AG04449 (cell line): ENCODE measurements at places on chromosomes 7 and 10.

GRCh38 chr7:19572566-19572965 lies 136.3 kb downstream of the POLR1F start:
- no peak for DNase-seq

GRCh38 chr10:132061030-132061429 lies 4.7 kb upstream of the JAKMIP3 start:
- no peak for DNase-seq

- DNase-seq: peak; percentile 77
Observed at GRCh38 chr10:89392974-89393373, 551 bp downstream of the IFIT1 start.

- no peak for DNase-seq
Observed at GRCh38 chr10:97372233-97372875, 28.8 kb downstream of the RRP12 start.

DNA sequence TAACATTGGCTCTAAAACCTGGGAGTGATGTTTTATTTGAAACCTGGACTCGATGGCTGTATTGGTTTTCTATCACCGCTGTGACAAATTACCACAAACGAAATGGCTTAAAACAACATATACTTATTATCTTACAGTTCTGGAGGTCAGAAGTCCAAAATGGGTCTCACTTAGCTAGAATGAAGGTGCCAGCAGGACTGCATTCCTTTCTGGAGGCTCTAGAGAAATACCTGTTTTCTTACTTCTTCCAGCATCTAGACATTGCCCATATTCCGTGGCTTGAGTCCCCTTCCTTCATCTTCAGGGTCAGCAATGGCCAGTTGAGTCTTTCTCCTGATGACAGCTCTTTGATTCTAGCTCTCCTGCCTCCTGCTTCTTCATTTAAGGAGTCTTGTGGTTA lies 44.3 kb upstream of the STEAP1B start:
- DNase-seq: no peak

DNA sequence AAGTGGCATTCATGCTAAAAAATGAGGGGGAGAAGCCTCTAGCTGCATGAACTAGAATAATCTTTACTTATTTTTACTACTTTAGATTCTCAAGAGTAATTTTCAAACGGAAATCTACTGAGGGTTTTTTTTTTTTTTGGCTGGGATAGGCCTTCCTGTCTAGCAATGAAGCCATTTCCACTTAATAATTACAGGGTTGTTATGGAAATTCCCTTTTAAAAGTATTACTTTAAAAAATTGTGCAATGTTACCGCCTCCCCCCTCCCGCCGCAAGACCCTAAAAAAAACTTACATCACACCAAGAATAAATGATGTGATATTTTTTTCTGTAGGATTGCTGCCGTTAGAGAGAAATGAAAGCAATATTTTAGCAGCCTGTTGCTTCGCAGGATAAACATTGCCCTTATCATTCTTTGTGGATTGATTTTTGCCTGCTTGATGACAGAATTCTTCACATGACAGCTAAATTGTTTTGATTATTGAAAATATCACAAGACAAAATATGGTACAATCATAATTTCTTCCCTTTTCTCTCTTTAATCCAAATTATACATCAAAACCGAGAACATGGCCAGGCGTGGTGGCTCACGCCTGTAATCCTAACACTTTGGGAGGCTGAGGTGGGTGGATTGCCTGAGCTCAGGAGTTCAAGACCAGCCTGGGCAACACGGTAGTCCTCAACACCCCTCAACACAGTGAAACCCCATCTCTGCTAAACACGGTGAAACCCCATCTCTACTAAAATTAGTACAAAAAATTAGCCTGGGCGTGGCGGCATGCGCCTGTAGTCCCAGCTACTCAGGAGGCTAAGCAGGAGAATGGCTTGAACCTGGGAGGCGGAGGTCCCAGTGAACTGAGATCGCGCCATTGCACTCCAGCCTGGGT lies 32.8 kb downstream of the ARL4A start:
- DNase-seq: no peak

DNA sequence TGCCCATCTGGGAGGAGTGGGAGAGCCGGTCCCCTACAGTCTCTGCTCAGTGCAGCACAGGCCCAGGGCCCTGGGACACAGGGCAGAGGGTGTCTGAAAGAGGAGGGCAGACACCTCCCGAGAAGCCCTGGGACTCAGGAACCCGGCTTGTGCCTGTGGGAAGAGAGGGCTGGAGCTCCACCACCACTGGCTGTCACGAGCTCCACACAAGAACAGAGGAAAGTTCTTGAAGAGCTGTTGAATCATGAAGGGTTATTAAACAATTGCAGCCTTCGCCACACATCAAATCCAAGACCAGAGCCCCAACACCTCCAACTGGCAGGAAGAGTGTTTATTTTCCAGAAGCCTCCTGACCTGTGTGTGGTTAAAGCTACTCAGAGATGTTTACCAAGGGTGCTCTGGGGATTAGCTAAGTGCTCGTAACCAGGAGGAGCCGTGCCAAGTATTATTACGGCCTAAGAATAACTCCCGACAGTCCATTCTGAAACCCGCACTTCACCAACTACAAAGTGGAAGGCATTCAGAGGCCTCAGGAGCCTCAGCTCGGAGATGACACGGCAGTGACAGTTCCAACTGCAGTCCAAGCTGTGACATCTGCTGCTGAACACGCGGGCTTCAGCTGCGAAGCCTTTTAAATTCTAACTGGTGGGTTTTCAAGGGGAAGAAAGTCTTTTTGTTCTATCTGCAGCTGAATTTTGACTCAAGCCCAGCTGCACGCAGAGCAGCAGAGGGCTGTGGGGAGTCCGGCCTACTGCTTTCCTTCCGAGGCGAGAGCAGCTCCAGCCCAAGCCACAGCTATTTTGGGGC lies 75.1 kb downstream of the MAD1L1 start:
- peak; percentile 71 for DNase-seq
